ENCODE measurements at places on chromosomes 4 and X.

- DNase-seq: peak; percentile 63
Measured at GRCh38 chr4:90357117-90357710, 230.0 kb downstream of the CCSER1 start.

GRCh38 chr4:1035510-1035909 is 24.1 kb downstream of the FGFRL1 start:
- no peak for DNase-seq

DNA sequence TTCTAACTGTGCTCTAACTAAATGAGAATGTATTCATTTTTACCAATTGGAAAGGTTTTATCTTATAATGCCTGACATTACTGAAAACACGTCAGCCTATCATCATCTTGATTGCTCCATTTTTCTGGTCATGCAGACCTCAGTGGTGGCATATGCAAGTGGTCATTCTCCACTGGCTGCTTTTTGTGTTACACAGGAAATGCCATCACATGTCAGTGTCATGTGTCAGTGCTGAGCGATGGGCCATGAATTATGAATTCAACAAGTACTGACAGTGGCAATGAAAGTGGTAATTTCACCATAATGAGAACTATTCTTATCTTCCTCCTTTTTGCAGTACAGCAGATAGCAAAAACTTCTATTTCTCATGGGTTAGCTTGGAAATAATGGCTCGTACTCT is 190.5 kb downstream of the PACRGL start:
- DNase-seq: no peak

GRCh38 chrX:30302956-30303355 is 6.2 kb downstream of the NR0B1 start:
- DNase-seq: no peak

DNA sequence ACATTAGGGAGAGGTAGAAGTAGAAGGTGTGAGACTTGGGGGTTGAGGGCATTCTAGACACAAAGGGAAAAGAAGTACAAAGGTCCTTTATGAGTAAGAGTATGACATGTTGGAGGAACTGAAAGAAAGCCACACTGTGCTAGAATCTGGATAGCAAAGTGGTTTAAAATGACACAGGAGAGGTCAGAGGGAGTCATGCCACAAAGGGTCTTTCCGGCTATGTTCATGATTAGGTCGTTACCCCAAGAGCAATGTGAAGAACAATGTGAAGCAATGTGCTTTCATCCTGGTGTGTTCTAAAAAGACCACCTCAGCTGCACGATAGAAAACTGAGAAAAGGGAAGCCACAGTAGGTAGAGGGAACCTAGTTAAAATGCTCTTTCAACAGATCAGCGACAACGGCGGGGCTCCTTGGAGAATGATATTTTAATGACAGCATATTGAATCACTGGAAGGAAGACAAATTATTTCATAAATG is 29.2 kb downstream of the SMIM14 start:
- DNase-seq: no peak

DNA sequence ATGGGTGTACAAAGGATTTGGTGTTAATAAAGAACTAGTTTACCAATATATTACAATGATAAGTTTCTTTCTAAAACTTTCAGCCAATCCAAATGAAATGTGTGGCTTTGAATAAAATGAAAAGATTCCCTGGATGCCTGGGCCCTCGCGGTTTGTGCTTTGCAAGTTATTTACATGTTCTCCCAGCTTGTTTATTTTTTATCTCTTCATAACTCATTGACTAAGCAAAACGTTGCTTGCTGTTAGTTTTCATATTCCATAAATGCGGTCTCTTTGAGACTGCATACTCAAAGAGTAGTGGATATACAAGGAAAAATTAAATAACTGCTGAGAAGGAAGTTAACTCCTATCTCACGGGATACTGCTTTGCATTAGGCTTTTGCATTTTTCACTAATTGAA is 26.0 kb downstream of the FHDC1 start:
- DNase-seq: no peak

DNA sequence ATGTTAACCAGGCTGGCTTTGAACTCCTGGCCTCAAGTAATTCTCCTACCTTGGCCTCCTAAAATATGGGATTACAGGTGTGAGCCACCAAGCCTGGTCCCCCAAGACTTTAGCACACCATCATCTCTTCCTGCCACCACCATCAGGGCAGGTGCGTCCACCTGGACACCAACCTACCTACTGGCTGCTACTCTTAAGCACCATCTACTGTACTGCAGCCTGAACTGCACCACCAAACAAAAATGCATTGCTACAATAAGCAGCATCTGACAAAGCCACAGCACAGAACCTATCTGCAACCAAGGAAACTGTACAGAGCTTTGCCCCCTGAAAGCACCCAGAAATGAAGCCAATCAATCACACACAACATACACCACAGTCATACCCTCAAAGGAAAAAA is 139.7 kb downstream of the EFHC2 start:
- peak; percentile 2 for DNase-seq

- peak; percentile 66 for DNase-seq
Measured at GRCh38 chrX:15310117-15310516, 5.3 kb downstream of the ASB11 start.

- DNase-seq: peak; percentile 96
Measured at GRCh38 chr4:108141213-108141950, 27.4 kb downstream of the LEF1 start.

DNA sequence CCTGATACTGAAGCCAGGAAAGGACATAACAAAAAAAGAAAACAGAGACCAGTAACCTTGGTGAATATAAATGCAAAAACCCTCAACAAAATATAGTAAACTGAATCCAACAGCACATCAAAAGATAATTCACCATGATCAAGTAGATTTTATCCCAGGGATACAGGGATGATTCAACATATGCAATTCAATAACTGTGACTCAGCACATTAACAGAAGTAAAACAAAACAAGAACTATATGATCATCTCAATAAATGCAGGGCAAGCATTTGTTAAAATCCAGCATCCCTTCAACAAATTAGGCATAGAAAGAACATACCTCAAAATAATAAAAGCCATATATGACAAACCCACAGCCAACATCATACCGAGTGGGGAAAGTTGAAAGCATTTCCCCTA is 112.0 kb downstream of the HHIP start:
- DNase-seq: no peak

DNA sequence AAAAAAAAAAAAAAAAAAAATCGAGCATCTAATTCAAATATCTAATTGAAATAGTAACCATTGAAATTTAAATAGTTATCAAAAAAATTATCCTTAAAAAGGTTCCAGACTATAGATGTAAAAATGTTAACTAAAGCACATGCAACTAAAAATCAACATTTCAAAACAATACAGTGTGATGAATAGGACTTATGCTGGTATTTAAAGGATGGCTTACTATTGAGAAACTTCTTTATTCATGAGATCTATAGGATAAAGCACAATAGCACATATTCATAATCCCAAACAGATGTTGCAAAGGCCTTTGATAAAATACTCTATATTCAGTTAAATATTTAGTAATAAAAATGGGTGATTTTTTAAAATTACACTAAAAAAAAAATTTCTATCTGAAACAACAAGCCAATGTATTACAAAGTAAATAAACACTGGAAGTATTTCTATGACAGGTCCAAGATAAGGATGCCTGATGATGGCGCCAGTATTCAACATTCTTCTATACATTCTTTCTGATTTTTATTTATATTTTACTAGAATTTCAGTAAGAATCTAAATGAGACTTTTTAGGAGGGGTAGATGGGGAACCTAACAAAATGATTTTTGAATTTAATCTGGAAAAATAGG is 26.3 kb downstream of the DCLK2 start:
- no peak for DNase-seq

DNA sequence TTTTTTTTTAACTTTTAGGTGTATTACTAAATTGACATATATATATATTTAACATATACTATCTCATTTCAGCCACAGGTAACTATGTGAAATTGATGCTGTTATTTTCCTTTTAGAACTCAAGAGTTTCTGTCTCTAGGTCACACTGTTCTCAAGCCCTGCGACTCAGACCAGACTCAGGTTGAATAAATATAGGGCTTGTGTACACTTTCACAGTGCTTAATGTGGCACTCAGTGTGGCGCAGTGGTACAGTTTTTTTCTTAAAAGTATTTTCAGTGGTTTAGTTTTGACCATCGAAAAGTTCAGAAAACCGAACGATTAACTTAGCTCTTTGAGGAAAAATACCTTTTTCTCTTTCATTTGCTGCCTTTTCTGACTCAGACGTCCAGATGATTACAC is 24.7 kb downstream of the PACRGL start:
- no peak for DNase-seq

- no peak for DNase-seq
Measured at GRCh38 chr4:25621027-25621930, 34.4 kb upstream of the SLC34A2 start.

DNA sequence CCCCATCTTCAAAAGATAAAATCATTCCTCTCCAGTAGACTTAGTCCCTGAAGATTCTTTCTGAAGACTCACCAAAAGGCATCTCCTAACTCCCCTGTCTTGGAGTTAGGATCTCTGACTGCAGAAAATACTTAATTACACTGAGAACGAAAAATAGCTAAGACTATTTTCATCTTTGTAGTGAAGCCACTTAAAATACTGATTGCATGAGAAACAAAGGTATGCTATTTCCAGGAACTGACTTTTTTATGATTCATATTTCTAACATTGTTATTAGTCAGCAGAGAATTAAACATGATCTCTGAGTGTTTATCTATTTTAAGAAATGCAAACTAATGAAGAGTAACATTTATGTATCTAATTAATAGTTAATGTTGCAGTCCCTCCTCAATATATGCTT is 71.8 kb upstream of the NR3C2 start:
- DNase-seq: no peak

- no peak for DNase-seq
Measured at GRCh38 chr4:53680598-53680997, 89.3 kb upstream of the LNX1 start.

- DNase-seq: no peak
Measured at GRCh38 chr4:2822461-2823300, 21.0 kb upstream of the ADD1 start.

- DNase-seq: no peak
Measured at GRCh38 chr4:189823591-189823990, 117.1 kb upstream of the FRG1 start.

GRCh38 chrX:8868070-8868773 is 67.0 kb upstream of the FAM9A start:
- DNase-seq: no peak

DNA sequence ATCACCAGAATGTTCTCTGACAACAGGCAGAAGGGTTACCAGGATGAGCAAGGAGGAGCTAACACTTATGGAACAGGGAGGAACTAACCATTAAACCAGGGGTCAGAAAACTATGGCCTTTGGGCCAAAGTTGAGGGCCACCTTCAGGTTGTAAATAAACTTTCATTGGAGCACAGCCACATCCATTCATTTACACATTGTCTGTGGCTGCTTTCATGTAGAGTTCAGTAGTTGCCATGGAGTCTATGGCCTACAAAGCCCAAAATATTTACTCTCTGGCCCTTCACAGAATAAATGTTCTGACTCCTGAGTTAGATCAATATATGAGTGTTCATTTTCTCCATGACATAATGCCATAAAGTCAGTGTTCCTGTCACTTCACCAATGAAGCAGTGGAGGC is 13.2 kb upstream of the HCCS start:
- no peak for DNase-seq

DNA sequence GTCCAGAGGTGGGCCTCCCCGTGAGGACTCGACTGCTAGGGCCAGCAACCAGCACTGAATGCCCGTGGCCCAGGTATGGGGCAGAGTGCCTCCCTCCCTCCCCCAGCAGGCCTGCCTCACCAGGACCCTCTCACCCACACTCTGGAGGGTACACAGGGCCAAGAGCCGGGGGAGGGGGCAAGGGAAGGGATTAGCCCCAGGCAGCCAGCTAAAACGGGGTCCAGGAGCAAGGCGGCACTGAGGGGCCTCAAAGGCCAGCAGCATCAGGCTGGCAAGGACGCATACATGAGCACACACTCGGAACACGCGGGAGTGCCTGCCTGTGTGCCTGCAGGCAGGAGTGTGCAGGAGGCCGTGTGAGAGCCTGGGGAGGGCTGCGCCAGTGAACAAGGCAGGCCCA is 18.3 kb upstream of the DUSP9 start:
- no peak for DNase-seq

DNA sequence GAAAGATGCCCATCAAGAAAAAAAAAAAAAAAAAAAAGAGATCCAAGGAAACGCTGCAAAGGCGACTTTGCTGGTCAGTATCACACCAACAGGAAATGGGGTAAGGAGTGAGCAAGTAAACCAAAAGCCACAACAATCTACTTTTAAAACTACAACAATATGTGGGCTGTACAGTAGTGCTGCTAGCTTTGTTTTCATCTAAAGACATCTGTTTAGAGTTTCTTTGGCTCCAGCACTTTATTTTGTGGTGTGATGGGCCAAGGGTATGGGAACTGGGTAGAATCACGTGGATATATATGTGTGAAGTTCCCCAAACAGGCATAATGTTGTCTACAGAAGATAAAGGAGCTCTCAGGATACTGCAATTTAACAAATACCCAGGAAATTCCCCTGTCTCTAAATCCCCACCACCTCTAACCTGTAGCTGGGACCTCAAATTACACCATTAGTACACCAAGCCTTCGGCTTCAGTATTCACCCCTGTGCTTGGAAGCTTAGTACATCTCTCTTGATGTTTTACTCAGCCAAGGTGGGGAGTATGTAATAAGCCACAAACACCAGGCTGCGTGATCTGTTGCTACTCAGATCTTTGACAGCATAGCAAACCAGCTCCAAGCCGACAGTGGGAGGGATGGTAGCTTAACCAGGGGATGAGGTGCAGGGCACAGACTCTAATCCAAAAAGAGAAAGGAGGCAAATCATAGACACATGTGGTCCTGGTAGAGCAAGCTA is 207.9 kb downstream of the HS6ST2 start:
- no peak for DNase-seq

DNA sequence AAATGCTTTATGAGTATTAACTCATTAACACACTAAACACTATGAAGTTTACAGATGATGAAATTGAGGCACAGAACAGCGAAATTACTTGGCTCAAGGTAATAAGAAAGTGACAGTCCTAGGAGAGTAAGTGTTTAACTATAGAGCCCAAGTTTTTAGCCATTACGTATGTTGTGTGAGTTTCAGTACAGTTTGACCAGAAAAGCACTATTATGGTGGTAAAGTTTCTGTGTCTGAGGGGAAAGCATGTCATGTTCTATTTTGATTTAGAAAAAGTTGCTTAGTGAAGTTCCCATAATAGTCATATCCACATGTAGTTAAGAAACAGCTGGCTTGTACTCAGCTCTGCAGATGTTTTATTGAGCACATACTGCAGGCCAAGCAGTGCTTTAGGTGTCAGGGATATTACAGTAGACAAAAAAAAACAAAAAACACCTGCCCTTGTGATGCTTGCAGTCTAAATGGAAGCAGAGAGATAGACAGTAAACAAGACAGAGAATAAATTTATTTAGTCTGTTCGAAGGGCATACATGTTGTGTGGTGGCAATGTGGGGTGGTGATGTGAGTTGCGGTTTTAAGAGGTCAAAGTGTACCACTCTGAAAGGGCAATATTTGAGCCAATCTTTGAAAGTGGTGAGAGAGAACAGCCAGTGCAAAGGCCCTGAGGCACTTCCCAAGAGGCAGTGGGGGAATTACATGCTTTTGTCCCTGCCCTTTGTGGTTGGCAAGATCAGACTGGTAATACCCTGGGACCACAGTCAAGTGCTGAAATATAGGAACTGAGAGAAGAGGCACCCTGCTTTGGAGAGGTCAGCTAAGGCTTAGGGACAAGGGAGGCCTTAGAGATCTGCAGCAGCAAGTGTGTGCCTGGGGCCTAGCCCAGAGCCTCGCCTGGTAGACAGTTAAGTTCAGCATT is 6.2 kb downstream of the TMEM131L start:
- DNase-seq: no peak
